NCI-H1092 treated with DMSO at 0.1 percent for 48 hours (cell line): ENCODE measurements at places on chromosomes 12 and 14.

- no peak for DNase-seq
Measured at GRCh38 chr12:56522411-56523193, 982 bp downstream of the RBMS2 start.

- DNase-seq = no peak
Measured at GRCh38 chr14:104513641-104514046, 65.9 kb upstream of the C14orf180 start.

- DNase-seq = no peak
Measured at GRCh38 chr12:110023059-110023980, 24.1 kb downstream of the ANKRD13A start.

- DNase-seq = no peak
Measured at GRCh38 chr12:67112586-67112985, 156.6 kb upstream of the CAND1 start.

DNA sequence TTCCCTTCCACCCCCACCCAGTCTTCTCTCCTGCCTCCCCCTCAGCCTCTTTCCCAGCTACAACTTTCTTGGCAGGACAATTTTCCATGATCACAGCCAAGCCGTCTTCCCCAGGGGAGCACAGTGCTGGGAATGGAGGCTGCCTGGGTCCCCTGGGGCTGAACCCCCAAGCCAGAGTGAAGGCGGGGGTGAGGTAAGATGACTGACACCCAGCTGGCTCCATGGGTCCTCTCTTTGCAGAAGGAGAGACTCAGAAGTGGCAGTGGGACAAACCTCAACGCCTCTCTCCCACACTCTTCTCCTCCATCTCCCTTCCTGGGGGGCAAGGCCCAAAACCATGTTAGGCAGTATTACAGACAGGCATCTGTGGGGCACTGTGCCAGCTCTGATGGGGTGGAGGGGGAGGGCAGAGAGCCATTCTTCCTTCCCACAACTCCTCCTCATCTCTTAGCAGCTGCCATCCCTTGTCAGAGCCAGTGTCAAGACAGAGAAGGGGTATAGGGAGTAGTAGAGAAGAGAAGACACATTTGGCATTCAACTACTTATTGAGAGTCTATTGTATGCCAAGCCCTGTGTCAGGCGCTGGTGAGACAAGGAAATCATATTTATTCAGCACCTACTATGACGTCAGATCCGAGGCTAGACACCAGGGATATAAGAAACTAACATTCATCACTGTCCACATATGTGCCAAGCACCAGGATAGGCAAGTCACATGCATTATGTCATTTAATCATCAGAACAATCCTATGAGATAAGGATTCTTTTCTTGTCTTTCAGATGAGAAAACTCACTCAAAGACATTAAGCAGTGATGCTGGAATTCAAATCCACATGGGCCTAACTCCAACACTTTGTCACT is 3.6 kb downstream of the ITGA7 start:
- no peak for DNase-seq

GRCh38 chr12:44459569-44459968 is 416.5 kb downstream of the NELL2 start:
- no peak for DNase-seq

- DNase-seq = no peak
Measured at GRCh38 chr12:90274407-90274806, 565.8 kb upstream of the ATP2B1 start.

DNA sequence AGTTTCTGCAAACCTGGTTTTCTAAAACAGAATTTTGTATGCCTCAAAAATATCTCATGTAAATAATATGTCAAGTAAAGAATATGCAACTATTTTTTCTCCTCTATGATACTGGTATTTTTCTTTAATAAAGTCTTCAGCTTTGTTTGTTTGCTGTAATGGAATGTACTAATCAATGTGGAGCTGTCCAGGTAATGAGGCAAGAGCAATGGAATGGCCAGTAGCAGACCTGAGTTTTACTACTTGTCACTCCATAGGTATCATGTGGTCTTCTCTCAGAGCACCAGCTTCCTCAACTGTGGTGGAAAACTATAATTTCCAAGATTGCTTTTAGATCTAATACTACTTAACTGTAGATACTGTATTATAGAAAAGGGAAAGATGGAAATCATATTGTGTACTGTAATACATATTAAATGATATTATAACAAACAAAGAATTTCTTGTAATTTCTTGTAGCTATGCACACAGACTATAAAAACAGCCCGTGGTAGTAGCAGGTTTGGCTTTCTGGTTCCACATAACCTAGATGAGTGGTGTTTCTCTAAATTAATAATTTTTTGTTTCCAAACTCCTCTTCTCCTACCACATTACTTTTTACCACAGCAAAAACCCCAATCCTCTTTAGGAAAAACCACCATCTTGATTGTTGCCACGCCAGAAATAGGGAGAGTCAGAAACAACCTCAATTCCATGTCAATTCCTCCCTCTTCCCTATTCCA is 70.6 kb downstream of the KIF21A start:
- DNase-seq = no peak

DNA sequence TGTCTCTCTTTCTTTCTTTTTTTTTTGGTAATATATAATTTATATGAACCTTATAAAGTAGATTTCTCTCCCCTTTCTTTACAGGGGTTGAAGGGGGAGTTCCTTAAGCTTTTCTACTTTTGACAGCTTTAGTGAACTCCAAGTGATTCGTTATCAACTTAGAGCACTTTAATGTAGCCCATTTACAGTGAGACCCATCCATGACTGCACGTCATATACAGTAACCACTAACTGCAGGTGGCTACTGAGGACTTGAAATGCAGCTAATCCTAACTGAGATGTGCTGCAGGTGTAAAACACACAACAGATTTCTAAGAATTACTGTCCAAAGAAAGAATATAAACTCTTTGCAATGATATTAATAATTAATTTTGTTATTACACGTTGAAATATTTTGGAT is 582 bp downstream of the LRRIQ1 start:
- DNase-seq = no peak

GRCh38 chr14:56514663-56515371 is 64.8 kb upstream of the TMEM260 start:
- DNase-seq = no peak

DNA sequence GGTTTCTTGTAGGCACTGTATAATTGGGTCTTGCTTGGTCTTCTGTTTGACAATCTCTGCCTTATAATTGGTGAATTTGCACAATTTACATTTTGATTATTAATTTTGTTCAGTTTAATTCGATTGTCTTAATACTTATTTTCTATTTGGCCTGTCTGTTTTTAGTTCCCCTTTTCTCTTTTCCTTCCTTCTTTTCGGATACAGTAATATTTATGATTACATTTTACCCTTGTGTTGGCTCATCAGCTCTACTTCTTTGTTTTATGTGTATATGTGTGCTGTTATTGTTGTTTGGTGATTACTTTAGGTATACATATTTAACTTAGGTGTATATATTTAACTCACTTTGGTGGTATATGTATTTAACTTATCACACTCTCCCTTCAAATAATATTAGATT is 12.8 kb upstream of the BEGAIN start:
- DNase-seq = no peak

GRCh38 chr12:124264089-124264795 is 30.7 kb upstream of the RFLNA start:
- DNase-seq = no peak

GRCh38 chr12:24360907-24361306 is 411.4 kb upstream of the SOX5 start:
- DNase-seq = no peak

- DNase-seq = no peak
Measured at GRCh38 chr14:99119554-99120525, 152.2 kb downstream of the BCL11B start.

GRCh38 chr12:2311020-2311778 is 258.4 kb downstream of the CACNA1C start:
- no peak for DNase-seq

GRCh38 chr14:34920339-34920738 is 45.2 kb upstream of the BAZ1A start:
- DNase-seq = no peak

GRCh38 chr12:72313806-72314205 is 41.6 kb downstream of the TRHDE start:
- no peak for DNase-seq

- DNase-seq = no peak
Measured at GRCh38 chr14:100302616-100303015, 3.6 kb downstream of the SLC25A29 start.
